ENCODE measurements at places on chromosomes 1 and 21.

DNA sequence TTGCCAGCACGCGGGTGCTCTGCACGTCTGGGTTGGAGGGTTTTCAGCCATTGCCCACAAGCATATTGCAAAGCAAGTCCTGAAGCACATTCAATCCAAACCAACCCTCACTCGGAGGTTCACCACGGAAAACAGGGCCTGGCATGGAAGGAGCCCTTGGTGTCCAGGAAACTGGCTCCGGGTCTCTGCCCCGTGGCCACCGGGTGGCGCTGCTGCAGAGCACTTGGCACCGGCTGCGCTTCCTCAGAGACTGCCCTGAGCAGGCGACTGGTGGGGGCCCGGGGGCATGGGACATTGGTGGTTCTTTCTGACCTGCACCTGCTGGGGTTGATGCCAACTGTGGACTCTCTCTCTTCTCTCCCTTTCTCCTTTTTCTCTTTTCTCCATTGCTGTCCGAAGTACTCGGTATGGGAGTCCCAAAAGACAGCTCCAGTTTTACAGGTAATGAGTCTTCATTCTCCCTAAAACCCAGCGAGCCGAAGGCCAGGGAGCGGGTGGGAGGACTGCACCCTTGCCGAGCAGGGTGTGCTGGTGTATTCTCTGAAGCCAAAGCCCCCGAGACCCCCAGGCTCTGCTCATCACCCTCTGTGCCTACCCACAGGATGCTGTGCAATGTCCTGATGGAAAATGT, 4.1 kb upstream of the KCNAB2 start:
- DNase-seq: no peak

GRCh38 chr1:175539986-175540385, 203.4 kb downstream of the TNR start:
- no peak for DNase-seq

- DNase-seq: no peak
Observed at GRCh38 chr1:166221316-166221715, 54.5 kb upstream of the FAM78B start.

DNA sequence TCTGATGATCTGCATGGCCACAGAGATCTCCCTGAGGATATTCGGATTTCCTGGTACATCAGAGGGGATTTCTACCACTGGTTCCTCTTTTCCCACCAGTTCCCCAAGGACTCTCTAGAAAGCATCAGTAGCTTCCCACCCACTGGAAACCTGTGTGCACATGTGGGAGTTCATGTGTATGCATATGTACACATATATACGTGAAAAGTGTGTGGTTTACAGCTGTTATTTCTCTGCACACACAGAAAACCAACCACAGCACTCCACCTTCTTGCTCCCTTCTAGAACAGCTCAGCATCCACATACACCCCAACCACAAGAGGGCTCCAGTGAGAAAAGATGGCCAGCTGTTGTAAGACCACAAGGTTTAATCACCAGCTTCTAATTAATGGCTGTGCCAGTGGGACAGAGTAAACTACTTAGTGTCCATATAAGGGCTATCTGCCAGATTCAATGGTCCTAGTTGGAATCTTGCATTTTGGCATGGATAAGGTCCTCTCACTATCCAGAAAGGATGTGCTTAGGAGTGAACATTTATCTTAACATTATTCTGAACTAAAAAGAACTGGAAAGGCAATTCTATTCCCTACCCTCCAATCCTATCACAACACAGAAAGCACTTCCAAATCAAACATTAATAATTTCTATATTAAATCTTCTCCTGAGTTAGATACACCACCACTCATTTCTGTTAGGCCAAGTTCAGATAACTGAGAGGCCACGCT, 24.1 kb downstream of the GPR3 start:
- no peak for DNase-seq

DNA sequence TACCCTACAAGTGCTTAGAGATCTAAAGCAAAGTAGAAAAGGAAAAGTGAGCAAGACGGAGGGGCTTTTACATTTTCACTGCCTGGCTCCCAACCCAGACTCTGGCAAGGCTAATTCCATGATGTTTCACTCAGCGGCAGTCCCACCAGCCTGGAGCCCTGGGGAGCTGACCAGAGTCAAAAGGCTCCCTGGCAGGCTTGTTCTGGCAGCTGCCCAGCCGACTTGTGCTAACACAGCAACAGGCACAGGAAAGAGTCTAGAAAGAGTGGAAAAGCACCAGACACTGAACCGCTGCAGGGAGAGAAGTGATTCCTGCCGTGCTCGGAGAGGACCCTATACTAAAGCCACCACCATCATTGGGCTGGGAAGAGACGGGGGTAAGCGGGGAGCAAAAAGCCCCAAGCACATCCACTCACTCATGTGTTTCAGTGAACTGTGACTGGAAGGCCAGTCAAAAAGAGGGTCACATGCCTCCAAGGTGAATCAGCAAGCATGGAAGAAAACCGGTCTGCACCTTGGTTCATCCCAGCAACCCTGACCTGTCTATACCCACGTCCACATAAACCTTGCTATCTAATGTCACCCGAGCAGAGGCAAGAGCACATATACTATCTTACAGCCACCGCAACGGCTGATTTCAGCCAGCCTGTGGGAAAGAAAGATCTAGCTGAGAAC, 8.0 kb downstream of the SMIM12 start:
- no peak for DNase-seq

DNA sequence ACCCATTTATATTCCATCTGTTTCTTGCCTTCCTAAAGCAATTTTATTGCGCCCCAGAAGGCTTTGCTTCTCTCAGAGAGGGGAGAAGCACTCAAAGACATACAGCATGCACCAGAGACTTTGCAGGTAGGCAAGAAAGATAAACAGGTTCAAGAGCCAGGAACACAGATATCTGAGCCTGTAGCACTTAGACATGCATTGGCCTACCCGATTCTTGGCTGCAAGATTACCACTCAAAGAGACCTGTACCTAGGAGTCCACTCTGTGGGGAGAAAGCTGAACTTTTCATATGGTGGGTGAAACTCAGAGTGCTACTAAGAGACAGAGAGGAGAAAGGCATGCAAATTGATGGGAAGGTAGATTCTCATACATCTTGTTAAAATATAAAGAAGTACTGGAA, 609.4 kb upstream of the PKN2 start:
- DNase-seq: no peak

- DNase-seq: no peak
Observed at GRCh38 chr1:56473582-56474270, 105.6 kb downstream of the PLPP3 start.

DNA sequence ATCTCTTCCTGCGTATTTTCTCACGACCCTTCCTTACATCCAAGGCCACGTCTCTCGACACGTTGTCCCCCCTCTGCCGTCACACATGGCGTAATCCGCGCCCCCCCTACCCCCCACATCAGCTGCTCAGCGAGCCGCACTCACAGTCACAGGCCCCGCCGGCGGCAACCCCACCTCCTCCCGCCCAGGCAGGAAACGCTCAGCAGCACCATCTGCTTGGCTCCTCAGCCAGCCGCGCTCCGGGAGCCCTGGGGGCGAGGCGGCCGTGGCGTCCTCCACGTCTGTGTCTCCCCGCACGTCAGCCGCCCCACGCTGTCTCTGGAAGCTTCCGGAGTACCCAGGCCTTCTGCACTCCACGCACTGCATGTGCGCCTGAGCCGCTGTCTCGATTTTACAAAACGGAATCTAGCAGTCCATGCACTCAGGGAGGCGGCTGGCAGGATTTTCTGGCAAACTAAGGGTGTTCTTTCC, 64.6 kb downstream of the SIK1 start:
- DNase-seq: no peak

DNA sequence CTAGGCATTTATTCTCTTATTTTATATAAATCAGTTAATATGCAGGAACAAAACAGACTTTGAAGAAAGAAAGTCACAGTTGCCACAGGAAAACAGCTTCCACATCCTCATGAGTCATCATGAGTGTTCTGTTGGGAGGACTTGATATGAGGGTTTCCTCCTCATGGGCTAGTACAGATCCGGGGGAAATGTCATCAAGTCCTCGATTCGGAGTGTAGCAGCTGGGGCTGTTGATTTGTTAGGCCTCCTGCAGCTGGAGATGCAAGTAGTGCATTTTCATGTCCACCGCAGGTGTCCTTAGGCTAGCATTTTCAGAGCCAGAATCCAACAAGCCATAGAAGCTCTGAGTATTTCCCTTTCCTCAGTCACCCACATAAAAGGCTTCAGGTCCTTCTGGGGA, 36.7 kb downstream of the ADAM30 start:
- DNase-seq: no peak

DNA sequence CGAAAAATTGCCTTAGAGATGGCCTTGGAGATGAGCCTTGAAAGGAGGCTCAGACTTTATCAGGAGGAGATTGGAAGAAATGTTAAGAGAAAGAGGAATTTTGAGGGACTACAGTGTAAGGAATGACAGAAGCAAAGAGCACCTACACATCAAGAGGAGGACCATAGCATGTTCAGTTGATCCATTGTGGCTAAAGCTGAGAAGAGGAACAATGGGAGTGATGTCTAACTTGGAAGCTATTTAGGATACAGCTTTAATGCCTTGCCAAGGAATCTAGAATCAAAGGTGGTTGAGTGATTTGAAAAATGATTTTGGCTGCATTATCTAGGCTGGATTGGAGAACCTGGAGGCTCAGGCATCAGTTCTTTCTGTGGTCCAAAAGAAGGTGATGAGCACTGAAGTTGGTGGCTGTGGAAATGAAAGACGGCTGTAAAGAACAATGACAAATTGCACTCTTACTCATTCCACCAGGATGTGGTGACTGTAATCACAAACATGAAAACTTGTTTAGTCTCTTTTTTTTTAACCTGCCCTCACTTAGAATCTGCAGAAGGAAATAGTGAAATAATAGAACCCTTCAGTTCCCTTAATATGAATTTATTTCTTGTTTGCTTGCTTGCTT, 11.3 kb downstream of the FAM20B start:
- no peak for DNase-seq

DNA sequence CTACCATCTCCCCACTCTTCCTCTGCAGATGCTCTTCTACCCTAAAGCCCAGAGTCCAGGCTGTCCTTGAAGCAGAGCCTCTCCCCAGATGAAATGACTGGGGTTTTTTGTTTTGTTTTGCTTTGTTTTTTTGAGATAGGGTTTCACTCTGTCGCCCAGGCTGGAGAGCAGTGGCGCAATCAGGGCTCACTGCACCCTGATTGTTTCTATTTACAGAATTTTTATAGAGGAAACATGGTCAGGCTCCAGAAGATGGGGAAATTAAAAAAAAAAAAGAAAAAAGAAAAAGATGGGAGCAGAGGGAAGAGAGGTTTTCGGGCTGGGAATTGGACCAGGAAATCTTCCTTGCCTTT, 43.7 kb upstream of the ZNF281 start:
- no peak for DNase-seq

GRCh38 chr1:117030271-117030877, 28.8 kb downstream of the CD101 start:
- DNase-seq: no peak

GRCh38 chr1:201561195-201561564, 22.3 kb downstream of the NAV1 start:
- no peak for DNase-seq

GRCh38 chr1:119136401-119136800, 4.1 kb downstream of the WARS2 start:
- no peak for DNase-seq

GRCh38 chr1:32666901-32667566, 16.0 kb downstream of the RBBP4 start:
- DNase-seq: no peak

GRCh38 chr1:205339717-205340116, 17.0 kb downstream of the KLHDC8A start:
- DNase-seq: no peak

DNA sequence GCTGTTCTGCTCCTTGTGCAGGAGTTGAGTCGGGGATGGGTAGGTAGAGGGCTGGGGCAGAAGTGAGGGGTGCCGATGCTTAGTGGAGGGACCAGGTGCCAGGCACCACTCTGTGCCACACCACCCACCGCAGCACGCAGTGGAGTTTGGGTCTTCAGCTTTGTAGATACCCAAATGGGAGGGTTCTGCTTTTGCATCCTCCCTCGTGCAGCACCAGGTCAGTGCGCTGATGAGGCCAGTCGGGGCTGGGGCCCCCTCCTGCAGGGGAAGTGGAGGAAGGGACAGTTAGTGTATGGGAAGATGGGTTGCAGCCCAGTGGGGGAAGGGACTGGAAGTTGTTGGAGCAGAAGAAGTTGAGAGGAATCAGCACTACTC, 244.0 kb downstream of the RHOU start:
- no peak for DNase-seq

DNA sequence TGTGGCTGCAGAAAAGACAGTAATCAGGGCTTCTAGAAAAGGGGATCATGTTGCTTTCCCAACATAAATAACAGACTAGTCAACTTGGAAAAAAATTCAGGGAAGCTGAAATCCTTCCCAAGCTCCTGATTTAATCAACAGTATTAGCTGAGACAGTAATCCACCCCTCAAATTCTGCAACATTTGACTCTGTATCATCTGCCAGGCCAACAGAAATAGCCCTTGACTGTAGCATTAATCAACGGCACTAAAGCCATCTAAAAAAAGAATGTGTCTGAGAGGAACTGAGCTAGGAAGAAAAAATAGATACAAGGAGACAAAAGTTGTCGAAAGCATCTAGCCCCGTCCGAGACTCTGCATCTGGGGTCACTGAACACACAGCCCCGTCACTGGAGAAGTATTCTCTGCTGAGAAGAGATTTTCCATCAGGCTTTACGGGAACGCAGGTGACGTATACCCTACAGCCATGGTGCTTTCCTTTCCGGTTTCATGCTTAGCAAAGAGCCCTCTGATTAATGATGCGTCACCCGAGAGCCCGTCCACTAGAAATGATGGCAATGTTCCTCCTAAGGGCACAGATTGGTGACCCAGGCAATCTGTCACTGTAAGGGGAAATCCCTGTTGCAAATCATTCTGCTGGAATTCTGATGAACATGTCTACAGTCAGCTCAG, 42.1 kb upstream of the TP53BP2 start:
- no peak for DNase-seq

DNA sequence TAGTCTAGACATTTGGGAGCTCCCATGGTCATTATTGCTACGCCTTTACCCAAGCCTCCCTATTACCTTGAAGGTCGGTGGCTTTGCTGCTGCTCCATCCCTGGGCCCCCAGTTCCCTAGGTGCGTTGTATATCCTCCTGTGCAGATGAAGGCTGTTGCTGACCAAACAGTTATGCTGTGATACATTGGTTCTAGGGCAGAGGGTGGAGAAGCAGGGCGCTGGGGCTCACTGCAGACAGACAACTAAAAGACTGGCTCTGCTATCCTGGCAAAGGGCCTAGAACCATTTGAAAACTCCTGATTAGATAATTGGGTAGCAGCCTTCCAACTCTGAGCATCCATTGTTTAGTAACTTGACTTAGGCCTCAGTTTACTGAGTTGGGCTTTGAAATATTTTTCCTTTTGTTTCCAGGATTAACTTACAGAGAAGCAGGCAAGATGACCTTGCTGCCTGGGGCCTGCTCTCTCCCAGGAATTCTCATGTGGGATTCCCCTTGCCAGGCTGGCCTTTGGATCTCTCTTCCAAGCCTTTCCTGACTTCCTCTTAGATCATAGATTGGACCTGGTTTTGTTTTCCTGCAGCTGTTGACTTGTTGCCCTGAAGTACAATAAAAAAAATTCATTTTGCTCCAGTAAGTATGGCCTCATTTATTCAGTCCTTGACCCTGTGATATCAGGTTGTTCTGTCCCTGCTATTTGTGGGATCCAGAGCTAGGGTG, 15.5 kb downstream of the CHI3L2 start:
- DNase-seq: no peak

All from cortex of kidney (tissue), 1 donor.